ENCODE measurements at places on chromosomes 12 and 14.

DNA sequence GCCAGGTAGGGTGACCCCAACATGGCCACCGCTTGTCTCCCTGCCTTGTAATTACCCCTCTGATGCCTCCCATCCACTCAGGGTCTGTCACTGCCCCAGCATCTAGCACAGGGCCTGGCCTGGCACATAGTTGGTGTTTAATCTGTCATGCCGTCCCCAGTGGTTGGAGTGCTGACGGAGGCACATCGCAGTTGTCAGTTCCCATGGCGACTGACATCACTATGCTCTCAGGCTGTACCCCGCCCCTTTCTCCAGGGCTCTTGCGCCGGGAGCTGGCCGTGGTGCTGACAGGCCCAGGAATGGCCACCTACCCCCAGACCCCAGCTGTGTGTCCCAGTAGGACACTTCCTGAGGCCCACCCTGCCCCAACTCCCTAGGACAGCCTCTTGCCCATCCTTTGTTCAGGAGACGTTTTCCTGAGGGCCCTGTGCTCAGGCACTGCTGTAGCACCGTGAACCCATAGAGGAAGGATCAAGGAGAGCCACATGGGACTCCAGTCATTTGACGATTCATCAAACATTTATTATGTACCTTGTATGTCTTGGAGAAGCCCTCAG, 23.0 kb downstream of the FAM222A start:
- no peak for DNase-seq

DNA sequence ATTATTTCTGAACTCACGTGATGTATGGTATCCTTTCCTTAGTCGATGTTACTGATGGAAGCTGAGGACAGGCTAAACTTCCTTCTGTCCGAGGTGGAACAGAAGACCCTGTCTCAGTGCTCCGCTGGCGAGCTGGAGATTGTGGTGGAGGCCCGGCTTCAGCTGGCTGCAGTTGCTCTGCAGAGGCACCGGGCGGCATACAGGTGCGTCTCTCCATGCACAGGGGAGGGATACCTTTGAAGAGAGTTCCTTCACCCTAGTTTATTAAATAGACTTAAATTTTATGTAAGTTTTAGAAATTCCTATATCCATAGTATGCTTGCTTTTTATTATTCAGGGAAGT, 186.7 kb upstream of the NEDD1 start:
- no peak for DNase-seq

GRCh38 chr14:89428546-89429198, 11.6 kb upstream of the FOXN3 start:
- DNase-seq = no peak

DNA sequence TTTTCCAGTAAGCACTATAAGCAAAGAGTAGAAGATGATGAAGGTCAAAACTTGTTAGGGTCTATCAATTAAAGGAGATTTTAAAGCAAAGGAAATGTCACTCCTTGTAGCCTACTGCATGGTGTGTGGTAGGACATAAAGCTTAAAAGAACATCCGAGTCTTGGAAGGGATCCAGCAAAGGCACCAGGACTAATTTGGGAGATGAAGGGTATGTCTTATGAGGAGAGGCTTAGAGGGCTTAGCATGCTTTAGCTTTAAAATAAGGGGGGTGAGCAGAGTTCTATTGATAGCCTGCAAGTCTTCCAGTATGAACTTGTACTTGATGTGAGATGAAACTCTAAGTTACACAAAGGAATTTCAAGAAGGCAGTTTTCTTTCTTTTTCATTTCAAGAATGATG, 11.8 kb upstream of the MYBPC1 start:
- no peak for DNase-seq

Measured in AG09319 (cell line).